ENCODE measurements at places on chromosomes 2 and 18.

DNA sequence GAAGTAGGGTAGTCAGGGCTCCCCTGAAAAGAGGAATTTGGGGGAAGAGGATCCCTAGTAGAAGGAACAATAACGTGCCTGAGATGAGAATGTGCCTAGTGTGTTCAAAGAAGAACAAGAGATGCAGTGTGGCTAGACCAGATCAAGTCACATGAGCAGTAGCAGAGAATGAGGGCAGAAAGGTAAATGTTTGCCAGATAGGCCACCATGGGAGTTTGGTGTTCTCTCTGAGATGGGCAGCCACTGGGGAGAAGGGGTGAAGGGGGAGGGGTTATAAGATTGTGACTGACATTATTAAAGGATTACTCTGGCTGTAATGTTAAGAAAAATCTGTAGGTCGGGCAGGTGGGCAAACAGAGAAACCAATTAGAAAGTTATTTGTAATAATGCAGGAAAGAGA, 166.0 kb downstream of the LCLAT1 start:
- no peak for DNase-seq

DNA sequence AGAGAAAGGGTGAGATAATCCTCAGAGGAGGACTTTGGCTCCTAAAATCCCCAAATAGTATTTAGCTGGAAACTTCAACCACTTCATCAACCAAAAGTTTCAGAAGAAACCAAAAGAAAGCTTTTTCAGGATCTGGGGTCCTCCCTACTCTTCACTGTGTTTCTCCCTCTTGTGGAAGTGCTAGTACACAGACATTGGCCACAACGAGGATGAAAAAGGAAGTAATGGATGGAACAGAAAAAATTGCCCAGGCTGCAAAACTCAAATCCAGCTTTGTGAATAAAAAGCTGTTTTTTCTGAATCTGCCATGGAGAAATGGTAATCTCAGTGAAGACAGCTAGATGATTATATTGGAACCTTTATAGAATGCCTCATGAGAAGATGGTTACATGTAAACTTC, 4.0 kb downstream of the PID1 start:
- no peak for DNase-seq

DNA sequence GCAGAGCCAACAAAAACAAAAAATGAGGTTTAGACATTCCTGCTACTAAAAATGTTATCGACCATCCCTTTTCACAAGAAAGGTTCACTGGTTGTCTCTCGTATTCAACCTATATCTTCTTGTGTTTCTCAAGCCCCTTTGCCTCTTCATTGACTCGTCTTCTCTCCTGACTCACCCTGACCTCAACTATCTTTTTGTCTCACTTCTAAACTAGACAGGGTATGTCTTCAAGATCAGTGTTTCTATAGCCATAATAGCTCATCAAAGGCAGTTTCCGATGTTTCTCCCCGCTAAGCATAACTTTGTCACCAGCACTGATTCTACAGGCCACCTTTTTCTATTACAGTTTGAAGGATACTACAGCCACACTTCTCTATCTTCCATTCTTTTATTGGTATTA, 178.4 kb downstream of the MEMO1 start:
- no peak for DNase-seq

DNA sequence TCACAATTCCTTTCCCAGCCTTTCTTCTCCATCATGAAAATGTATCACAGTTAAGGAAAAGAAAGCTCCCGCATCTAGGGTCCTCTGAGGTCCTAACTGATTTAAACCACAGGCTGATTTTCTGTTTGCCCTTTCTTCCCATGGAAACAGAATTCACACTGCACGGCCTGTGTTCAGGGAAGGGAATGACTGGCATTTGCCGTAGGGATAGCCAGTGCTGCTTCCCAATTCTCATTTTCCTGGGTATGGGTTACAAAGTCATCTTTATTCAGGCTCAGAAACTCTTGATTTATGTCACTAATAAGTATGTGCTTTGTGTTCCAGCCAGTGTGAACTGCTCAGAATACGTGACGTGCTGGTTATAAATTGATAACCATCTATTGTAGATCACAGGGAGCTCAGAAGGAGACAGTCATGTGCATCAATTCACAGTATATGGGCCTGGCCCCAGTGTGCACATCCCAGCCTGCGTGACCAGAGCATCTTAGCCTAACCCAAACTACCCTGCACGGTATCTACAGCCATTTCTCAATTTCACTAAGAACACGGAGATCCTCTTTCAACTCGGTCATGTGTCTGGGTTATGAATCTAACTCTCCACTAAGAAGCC, 163.3 kb downstream of the LRRC30 start:
- no peak for DNase-seq

DNA sequence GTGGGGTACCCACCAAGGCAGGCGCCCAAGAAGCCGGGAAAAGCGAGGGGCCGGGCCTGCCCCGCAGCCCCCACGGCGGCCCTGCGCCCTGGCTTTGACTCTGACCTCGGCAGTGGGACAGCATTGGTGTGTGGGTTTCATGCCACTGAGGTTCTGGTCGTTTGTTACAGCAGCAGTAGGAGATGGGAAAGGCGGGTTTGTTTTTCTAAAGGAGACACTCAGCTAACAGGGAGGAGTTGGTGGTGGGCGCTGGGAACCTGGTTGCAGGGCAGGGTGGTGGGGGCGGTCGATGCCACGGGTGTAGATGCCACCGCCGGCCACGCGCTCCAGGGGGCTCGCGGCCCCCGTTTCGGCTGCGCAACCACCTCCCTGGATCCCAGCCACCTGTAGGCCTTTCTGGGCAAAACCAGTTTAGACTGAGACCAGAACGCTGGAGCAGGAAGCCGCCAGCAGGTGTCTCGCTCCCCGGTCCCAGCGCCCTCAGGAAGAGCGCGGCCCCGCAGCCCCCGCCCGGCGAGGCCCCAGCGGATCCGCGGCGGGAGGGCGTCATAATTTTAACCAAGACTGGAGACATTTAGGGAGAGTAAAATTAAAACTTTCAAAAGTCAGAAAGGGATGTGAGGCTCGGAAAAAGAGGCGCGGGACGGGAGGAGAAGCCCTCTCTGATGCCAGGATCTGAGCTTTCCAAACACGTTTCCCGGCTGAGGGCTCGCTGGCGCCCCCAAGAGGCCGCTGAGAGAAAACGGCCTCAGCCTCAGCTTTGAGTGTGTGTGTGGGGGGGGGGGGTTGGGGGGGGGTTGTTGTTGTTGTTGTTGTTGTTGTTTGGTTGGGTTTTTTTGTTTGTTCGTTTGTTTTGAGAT, 17.4 kb downstream of the CIDEA start:
- DNase-seq: peak; percentile 48

DNA sequence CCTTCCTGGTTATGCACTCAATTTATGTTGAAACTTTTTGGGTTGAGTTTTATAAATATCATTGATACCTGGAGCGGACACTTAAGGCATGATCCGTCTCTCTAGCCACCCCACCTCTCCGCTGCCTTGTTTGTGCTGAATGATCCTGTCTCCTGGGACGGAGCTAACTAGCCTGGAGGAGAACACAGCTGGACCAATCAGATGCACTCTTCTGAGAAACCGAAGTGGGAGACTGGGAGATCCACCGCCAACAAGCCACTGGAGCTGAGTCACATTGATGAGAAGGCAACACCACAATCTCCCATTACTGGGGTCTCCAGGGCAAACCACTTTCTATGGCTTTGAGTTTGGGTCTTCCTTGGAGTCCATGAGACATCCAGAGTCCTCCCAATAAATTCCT, 29.3 kb downstream of the CYP26B1 start:
- DNase-seq: no peak

- DNase-seq: no peak
Observed at GRCh38 chr2:113057117-113057516, 1.9 kb upstream of the IL36RN start.
